H54 (cell line): ENCODE measurements at places on chromosomes 13 and 19.
A peak's percentile ranks its signal among the peaks of the same experiment; 100 is the strongest.

GRCh38 chr13:87536899-87537298 lies 134.3 kb upstream of the SLITRK5 start:
- no peak for DNase-seq

DNA sequence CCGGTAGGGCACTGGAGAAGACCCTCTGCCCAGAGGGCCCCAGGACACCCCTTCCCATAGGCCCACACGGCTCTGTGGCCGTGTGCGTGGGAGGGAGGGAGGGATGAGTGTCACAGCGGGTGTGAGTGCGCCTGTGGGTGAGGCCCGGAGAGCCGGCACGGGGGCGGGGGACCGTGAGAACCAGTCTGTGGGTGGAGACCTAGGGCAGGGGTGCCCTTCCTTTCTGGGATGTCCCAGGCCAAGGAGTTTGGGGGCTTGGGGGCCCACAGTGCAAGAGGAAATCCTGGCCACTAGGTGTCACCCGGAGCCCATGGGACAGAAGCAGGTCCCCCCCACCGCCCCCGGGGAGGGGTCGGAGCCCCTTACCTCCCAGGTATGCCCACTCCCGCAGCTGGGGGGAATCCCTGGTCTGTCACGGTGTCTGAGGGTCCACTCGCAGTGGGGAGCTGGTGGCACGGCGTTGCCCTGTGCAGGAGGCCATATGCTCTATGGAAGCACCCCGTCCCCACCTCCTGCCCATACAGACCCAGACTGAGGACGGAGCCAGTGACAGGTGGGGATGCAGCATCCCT lies 16.0 kb upstream of the SLC7A10 start:
- no peak for DNase-seq

DNA sequence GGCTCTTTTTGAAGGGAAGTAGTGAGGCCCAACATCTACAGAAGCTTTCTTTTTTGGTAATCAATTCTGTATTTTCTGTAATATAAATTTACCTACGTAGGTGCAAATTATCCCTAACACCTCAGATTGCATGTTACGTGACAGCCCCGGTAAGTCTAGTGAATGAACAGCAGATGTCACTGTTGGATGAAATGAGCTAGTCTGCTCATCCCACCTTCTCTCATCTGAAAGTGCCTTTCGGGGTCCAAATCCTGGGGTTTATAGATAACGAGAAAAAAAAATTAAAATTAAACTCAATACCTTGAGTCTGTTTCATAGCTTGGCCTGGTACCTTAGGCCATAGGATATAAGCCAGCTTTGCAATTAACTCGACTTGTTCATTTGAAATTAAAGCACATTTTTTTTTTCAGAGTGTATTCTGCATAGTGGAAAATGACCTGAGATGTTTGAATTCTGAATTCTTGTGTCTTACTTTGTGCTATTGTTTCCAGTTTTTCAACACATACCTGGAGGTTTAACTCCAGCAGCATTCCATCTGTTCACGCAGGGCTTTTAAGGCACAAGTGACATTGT lies 548.2 kb downstream of the GPC5 start:
- no peak for DNase-seq

GRCh38 chr19:49924004-49924880 lies 4.8 kb upstream of the ATF5 start:
- no peak for DNase-seq

GRCh38 chr19:27793128-27793643 lies 1419.8 kb downstream of the UQCRFS1 start:
- peak; percentile 73 for DNase-seq

GRCh38 chr13:26017196-26017921 lies 34.5 kb downstream of the SHISA2 start:
- DNase-seq = no peak

DNA sequence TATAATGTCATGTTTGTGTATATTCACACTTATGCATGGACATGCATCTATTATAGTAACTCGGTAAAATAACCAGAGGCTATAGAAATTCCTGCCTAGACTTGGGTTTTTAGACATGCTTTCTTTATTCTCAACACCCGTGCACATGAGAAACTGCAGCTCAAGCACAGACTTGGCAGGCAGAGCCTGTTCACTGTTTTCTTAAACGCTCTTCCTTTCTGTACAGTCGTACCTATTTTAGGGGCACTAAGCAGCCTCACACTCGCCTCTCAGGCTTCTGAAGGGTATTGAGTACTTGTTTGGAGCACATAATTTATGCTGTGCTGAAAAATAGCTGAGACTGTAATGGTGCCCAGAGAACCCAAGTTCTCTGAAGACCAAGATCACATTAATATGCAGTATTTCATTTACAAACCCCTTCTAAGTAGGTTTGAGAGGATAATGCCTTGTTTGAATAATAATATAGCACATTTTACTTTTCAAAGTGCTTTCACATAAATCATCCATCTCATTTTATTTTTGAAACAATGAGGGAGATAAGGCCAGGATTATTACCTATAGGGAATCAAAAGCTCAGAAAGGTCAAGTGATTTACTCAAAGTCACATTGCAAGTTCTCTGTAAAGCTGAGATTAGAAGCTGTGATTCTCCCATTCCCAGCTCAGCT lies 429.9 kb downstream of the SPRY2 start:
- DNase-seq = no peak

DNA sequence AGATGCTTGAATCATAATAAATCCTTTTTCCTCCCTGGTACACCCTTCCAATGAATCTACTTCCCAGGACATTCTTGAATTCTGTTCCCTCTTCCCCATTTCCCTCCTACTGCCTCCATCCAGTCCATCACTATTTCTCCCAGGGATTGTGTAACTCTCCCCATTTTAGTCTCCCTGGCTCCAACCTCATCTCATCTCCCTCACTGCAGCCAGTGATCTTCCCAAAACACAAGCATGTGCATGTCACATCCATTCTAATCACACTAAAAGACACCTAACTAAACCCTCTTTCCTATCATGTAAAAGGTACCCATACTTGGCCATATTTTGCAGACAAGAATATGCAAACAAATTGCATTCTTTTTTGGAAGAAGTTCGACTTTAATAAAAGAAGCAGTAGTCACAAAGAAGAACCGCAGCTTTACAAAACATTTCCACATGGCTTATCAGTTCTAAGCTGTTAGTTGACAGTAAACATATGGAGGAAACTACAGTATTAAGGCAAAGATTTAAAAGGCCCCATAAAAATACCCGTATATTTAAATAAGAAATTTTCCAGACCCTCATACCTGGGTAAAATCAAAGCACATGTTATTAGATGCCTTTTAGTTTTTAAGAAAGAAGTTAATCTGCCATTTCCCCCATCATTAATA lies 111.0 kb downstream of the KCTD12 start:
- DNase-seq = no peak

GRCh38 chr19:29421196-29421545 lies 104.6 kb upstream of the VSTM2B start:
- no peak for DNase-seq

- DNase-seq = no peak
Observed at GRCh38 chr13:110262508-110263291, 44.3 kb downstream of the COL4A1 start.

DNA sequence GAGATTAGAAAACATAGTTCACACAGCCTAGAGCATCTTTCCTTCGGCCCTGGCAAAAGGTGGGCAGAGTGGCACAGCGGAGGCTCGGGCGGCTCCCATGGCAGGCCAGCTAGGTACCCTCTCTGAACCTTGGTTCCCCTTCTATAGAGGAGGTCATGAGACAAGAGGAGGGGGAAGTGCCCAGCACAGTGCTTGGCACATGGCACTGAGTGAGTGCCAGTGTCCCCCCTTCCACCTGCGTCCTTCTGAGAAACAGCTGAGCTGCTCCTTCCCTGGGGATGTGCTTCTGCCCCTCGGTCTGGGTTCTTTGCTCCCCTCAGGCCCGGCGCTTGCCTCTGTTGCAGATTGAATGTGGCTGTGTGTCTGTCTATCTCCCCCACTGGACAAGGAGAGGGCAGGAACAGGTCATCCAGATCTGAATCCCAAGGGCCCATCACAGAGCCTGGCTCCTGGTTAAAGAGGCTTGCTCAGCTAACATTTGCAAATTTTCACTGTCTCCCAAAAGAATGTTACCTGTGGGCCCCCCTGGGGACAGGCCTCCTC lies 165.6 kb downstream of the USP12 start:
- no peak for DNase-seq

- no peak for DNase-seq
Observed at GRCh38 chr19:10122045-10122444, 2.3 kb upstream of the EIF3G start.

GRCh38 chr13:105773863-105774538 lies 761.5 kb downstream of the EFNB2 start:
- DNase-seq = peak; percentile 41

GRCh38 chr19:19468424-19469050 lies 46.8 kb downstream of the TSSK6 start:
- no peak for DNase-seq
